Breast epithelium (tissue), 4 donors: ENCODE measurements at places on chromosomes 12 and 14. TPM values are rescaled to one million over a fixed set of nuclear protein-coding genes. Genes with fewer than 3 reads are reported as not detected.

PPP1R1A gene
- total RNA-seq, result 29.7 TPM

SEC23A gene
- 75.8 TPM for total RNA-seq

HOXC4 gene
- total RNA-seq, result 1.8 TPM

ENDOU gene
- 1.0 TPM for total RNA-seq

DNA sequence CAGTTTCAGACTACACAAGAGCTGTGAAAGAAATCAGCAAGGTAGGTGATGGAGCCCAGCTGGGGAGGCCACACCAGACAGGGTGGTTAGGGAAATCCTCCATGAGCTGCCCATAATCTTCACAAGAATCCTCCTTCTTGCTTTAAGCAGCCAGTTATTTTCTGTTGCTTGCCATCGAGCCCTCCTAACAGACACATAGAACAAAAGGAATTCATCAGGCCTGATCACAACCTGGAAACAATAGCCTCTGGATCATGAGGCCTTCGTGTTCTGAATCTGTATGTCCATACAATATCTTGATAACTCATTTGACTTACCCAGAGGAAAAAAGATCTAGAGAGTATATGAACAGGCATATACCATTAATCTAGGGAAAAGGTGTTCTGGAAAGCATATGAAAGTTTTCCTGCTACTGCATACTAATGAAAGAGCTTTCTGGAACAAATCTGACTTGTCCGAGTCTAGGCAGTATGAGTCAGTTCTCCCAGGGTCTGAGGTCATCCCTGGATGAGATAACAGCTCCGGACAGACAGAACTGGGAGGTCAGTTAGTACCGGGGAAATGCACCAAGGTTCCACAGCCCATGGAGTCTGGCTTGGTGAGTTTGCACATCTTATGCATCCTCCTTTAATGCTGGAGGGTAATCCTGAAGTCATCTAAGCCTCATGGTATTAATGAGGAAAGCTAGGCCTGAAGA lies 52.8 kb upstream of the ELK3 start:
- DNase-seq, result no peak

GRCh38 chr12:93460902-93461301 lies 6.4 kb upstream of the MRPL42 start:
- DNase-seq, result no peak

- DNase-seq, result no peak
Observed at GRCh38 chr12:83106873-83107272, 420.2 kb downstream of the TMTC2 start.

DNA sequence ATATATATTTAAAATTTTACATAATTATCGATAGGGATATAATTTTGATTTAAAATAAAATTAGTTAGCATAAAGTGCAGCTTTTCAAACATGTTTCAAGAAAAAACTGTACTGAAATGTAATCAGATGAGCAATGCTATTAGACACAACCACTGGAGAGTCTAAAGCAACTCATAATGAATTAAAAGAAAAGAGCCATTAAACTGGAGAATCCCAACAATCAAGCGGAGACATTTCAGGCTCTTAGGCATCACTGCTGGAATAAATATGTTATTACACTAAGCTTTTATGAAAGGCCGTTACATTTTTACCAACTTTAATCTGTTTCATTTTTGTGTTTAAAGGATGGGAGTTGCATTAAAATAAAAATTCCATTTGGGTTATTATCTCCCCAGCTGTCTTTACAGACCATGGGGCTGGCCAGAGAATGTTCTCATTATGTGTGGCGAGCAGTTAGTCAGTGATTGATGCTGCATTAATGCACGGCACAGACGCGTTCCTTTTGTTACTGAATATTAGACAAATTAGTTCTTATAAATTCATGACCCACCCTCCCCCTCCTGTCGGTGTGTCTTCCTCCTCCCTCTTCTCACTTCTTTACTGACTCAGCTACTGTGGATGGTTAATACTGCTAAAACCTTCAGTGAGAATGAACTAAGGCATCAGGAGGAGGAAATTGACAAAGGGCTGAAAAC lies 156.8 kb downstream of the PDZRN4 start:
- no peak for DNase-seq

DNA sequence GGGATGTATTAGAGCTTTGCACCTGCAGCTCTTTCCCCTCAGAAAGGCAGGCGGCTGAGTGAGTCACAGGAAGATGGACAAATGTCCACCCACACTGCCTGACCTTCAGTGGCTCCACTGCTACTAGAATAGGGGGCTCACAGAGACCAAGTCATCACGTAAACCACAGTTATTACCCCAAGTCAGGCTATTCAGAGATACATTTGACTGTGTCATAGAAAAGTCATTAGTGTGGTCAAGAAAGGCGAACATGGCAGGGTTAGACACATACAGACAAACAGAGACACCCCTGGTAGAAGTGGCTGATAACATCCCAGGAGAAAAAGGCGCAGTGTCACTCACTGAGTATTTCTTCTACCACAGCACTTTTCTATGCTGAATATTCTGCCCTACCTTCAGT lies 36.0 kb downstream of the GCH1 start:
- DNase-seq, result no peak

- DNase-seq, result no peak
Observed at GRCh38 chr14:77580964-77581505, 35.4 kb downstream of the SPTLC2 start.

- no peak for DNase-seq
Observed at GRCh38 chr12:95763809-95764253, 26.7 kb downstream of the NTN4 start.

ADIPOR2 gene
- 58.2 TPM for total RNA-seq

DNA sequence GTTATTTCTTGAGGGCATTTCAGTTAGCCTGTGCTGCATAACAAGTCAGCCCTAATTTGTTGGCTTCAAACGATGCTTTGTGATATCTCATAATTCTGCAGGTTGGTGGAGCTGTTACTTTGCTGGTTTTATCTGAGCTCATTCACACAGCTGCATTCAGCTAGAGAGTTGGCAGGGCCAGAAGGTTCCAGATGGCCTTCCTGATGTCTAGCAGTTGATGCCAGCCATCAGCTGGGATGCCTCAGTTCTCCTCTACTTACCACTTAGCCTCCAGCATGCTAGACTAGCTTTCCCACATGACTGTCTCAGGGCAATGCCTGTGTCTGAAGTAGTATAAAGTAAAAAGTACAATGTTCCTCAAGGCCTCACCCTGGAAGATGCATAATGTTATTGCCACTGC lies 130.6 kb downstream of the SLC35F4 start:
- no peak for DNase-seq

DNA sequence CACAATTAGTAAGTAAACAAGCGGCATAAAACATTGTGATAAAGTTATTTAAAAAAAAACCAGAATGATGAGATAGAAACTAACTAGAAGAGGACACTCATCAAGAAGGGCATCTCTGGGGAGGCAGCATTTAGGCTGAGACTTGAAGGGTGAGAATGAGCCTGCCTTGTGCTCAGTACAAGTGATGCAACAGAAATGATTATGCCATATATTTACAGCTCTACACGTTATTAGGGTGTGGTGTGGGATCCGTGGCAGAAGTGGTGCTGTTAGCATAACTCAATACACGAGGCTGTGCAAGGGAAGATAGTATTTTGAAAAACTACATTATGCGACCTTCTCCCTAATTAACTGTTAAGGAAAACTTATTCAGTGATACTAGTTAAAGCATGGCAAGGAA lies 178.5 kb upstream of the ATF7IP start:
- DNase-seq, result no peak

GRCh38 chr12:12405882-12406281 lies 49.0 kb downstream of the BORCS5 start:
- DNase-seq, result peak; percentile 90

- no peak for DNase-seq
Observed at GRCh38 chr14:45491914-45492313, 238.9 kb upstream of the MIS18BP1 start.

GRCh38 chr12:58741226-58741625 lies 179.1 kb downstream of the LRIG3 start:
- no peak for DNase-seq

DNA sequence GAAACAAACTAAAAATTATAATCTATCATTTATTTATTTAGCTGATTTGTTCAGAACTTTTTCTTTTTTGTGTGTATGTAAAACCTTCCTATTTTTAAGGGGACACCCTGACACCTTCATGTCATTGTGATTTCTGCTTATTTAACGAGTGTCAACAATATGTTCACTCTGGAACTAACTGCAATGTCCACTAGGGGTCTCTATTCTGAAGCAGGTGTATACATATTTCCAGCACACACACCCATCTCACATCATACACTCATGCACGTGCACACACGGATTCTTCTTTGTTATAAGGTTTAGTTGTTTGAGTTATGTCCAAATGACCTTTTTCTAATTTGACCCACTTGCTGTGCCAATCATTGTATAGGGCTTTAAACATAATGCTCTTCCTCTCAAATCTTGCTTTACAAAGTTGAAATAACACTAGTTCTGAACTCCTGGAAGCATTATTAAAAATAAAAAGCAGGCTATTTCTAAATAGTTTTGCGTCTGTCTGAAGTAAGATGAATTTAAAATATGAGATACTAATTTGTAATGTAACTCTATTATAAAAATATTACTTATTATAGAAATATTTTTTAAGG lies 15.5 kb downstream of the E2F7 start:
- no peak for DNase-seq

TAS2R9 gene
- not detected for total RNA-seq

GRCh38 chr14:52175982-52176502 lies 91.5 kb upstream of the PTGDR start:
- no peak for DNase-seq

- no peak for DNase-seq
Observed at GRCh38 chr14:74667758-74668157, 45.1 kb downstream of the AREL1 start.

- DNase-seq, result no peak
Observed at GRCh38 chr12:49903351-49903699, 375 bp downstream of the FAIM2 start.

DNA sequence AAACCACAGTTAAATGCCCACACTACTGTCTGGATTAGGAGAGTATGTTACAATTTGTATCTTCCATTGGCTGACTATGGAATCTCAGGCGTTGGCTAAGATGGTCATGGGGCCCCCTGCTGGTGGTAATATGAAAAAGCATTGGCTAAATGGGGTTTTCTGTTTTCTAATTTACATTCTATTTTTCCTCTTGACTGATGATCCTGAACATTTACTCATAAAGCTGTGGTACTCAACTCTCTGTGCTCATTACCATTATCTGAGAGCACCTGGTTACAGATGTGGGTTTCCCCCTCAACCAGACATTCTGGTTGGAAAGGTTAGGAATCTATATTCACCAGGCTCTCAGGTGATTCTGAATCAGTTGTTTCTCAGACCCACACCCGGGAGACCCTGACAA lies 64.8 kb downstream of the WSCD2 start:
- DNase-seq, result no peak

LRFN5 gene
- 5.2 TPM for total RNA-seq
